ENCODE measurements at places on chromosomes 2 and 18.

DNA sequence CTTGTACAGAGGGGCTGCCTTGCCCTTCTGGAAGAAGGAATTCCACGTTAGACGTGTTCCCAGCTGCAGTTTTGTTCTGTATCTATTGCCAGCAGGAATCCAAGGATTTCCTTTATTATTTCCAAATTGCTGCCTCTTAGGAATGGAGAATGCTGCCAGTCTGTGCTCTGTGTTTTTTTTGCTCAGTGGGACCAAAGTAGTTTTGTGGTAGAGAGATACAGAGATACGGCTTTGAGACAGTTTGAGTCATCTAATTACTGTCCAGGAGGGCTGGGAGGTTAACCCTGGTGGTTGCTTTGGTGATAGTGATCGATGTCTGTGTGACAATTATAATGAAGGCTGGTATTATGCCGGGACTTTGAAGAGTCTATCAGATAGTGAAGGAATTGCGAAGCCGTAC is 26.3 kb downstream of the ASAP2 start:
- H3K4me1 ChIP-seq = peaks cover 5% of the 10 kb centered on the region
- H3K36me3 ChIP-seq = no peaks in the 10 kb centered on the region
- H3K27me3 ChIP-seq = no peaks in the 10 kb centered on the region
- no peak overlapping the region for H3K4me3 ChIP-seq

DNA sequence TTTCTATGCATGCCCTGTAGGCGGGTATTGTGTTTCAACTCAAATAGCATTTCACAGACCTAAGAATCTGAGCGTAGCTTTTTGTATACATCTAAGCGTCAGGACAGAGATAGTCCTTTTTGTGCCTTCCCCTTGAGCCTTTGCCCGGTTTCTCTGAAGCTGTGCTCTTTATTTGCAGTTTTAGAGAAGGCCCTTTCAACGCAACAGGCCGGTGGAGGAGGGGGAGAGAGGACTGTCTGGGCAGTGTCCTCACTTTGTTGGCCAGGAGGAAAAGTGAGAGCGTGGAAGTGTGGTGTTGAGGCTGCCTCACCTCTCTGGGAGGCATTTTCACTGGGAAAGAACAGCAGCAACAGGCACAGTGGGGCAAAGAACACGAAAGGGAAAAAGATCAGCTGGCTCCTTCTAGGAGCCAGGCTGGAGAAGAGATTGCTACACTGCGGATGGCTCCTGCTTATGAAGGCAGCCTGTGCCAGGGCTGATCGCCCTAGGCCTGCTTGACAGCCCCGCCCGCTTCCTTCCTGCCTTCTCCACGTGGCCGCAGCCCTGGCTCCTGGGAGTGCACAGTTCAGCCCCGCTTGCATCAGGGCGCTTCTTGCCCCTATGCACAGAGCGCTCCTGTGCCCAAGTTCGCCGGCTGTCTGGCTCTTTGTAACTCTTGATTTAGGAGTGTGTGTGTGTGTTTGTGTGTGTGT is 195.6 kb upstream of the POU3F3 start:
- DNase-seq = peak; percentile 74
- no peak overlapping the region for H3K27ac ChIP-seq
- peaks cover 10% of the 10 kb centered on the region for H3K4me1 ChIP-seq
- no peak overlapping the region for H3K4me3 ChIP-seq

DNA sequence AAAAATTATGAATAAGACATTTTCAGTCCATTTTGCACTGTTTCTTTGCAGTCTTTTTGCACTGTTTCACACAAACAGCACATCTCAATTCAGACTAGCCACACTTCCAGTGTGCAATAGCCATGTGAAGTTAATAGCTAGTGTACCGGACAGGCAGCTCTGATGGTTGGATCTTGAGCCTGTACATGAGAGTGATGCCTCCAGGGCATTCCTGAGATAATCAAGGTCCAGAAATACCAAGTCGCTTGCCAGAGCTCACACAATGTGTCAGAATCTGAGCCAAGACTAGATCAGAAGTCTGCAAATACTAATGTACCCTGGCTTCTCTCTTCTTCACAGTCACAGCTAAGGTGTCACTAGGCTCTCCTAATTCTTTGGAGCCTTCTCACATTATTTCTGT is 180.2 kb downstream of the OSR1 start:
- no peak for DNase-seq
- H3K4me1 ChIP-seq = no peaks in the 10 kb centered on the region
- no peak overlapping the region for H3K4me3 ChIP-seq
- H3K27me3 ChIP-seq = no peaks in the 10 kb centered on the region

DNA sequence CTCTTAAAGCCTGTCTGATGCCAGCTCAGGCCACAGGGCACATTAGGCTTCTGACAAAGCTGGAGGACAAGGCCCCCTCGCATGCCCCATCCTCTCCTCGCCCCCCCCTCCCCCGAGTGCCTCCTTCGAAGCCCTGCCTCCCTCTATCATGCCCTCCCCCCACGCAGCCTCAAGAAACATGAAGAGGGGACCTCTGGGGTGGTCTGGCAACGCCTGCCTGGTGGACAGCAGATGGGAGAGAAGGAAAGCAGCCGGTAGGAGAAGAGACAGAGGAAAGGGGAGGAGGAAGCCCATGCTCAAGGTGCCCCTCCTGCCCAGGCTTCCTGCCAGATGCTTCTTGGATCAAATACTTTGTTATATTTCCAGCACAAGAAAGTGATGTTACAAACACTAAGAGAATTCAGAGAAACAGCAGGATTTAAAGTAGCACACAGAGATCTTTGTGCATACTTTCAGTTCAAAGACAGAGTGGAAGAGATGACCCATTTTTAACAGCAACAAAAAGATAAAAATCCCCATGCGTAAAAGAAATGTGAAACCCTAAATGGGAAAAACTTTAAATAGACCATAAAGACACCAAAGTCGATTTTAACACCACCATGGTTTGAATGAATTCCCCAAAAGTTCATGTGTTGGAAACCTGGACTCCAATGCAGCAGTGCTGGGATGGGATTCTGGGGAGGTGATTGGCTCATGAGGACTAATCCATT is 19.0 kb downstream of the BOK start:
- no peaks in the 10 kb centered on the region for H3K4me1 ChIP-seq
- DNase-seq = no peak
- H3K4me3 ChIP-seq = no peak overlapping the region
- no peak overlapping the region for H3K27ac ChIP-seq
- H3K27me3 ChIP-seq = no peaks in the 10 kb centered on the region

GRCh38 chr2:40428439-40428838 is 23.5 kb downstream of the SLC8A1 start:
- H3K4me3 ChIP-seq = no peak overlapping the region
- no peak overlapping the region for H3K27ac ChIP-seq
- H3K36me3 ChIP-seq = no peaks in the 10 kb centered on the region
- DNase-seq = no peak
- H3K27me3 ChIP-seq = no peaks in the 10 kb centered on the region

GRCh38 chr2:165149439-165149838 is 54.4 kb downstream of the SCN3A start:
- H3K27me3 ChIP-seq = no peaks in the 10 kb centered on the region
- no peak overlapping the region for H3K27ac ChIP-seq

DNA sequence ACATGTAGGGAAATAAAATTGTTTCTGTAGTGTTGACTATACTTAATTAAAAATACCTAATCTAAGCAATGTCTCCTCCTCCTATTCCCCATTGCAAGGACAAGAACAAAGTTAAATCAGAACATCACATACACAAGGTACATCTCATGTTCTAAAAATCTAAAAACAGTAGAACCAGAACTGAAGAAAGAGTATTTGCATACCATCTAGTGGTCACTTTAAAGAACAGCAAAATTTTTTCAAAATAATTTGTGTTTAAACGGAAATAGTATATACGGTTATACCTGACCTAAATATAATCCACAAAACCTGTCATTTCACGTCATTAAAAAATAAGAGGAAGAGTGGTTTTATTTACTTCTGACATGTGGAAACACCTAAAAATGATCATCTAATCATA is 294.3 kb upstream of the KCNH7 start:
- no peak overlapping the region for H3K4me3 ChIP-seq
- no peak overlapping the region for H3K27ac ChIP-seq
- H3K36me3 ChIP-seq = no peaks in the 10 kb centered on the region
- H3K4me1 ChIP-seq = no peaks in the 10 kb centered on the region
- no peak for DNase-seq
- no peaks in the 10 kb centered on the region for H3K27me3 ChIP-seq

DNA sequence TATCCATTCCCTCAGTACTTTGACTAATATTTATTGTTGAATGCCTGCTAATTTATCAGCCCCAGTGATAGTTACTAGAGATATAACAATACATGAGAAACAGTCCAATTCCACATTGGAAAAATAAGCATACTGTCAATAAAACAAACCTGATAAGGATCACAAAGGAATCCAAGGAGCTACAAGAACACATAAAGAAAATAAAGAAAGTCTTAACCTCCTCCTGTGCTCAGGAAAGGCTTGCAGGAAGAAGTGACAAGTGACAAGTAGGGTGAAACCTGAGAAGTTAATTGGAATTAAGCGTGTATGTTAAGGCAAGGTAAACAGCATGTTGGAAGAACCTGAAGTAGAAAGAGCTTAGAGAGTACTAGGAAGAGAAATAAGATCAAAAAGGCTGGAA is 20.3 kb upstream of the ASNSD1 start:
- H3K36me3 ChIP-seq = no peaks in the 10 kb centered on the region
- H3K27ac ChIP-seq = no peak overlapping the region
- no peaks in the 10 kb centered on the region for H3K27me3 ChIP-seq
- H3K4me3 ChIP-seq = no peak overlapping the region

- no peak overlapping the region for H3K27ac ChIP-seq
- H3K4me1 ChIP-seq = peaks cover 12% of the 10 kb centered on the region
- H3K36me3 ChIP-seq = no peaks in the 10 kb centered on the region
- no peak overlapping the region for H3K4me3 ChIP-seq
- no peak for DNase-seq
- H3K27me3 ChIP-seq = no peaks in the 10 kb centered on the region
These were observed 7.5 kb downstream of the LCLAT1 start for GRCh38 chr2:30454571-30454970.

DNA sequence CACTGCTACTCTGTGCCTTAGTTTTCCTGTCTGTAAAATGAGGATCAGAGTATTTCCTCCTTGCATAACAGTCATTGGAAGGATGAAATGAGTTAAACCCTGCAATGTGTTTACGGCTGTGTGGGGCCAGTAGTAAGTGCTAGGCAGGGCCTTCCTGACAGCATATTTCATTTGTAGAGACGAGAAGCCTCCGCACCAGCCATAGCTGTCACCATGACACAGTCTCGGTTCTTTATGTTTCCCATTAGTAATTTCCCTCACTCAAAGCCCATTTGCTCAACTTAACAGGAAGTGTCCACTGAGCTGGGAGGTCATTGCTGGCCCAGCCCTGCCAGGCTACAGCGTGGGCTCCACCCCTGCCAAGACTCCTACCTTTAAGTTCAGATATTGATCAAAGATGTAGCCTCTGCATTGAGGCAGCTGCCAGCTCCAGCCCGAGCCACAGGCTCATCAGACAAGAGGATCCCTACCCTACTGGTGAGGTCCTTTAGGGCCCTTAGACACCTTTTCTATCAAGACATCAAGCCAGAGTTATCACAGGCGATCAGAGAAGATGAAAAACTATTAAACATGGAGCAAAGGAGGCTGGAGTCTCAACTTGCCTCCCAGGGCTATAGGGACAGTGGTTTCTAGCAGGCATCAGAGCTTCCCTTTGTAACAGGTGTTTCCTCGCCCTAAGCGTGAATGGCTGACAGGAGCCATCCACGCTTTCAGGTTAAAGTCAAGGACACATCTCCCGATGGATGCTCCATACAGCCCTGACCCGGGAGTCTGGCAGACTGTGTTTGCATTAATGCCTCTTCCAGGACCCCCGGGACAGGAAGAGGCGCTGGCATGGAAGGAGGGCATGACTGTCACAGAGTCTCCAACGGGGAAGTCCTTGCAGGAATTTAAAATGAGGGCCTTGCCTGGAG is 251.7 kb downstream of the NDUFA10 start:
- H3K36me3 ChIP-seq = no peaks in the 10 kb centered on the region
- no peaks in the 10 kb centered on the region for H3K27me3 ChIP-seq
- H3K4me3 ChIP-seq = no peak overlapping the region
- H3K27ac ChIP-seq = no peak overlapping the region
- H3K4me1 ChIP-seq = no peaks in the 10 kb centered on the region

DNA sequence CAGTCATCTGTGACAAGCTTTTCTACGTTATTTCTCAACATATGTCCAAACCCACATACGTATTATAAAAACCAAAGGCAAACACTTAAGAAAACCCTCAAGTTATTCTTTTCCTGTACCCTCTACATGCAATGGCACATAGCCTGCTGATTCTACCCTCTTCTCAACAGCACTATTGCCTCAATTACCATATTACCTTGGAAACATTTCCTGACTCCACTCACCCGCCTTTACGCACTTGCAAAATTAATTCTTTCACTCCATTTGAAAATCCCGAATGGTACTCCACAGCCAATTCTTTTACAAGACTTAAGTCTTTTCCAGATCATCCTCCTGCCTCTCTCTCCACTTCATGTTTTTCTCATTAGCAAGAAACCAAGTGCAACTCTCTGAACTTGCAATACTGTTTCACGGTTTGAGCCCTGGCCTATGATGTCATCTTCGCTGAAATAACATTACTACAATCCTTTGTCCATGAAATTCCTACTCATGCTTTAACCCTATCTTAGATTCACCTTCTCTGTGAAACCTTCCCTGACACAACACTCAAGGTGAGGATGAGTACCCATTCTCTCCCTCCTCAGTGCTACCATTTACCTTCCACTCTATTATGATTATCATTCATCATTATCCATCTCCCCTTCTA is 29.0 kb downstream of the SESTD1 start:
- H3K4me1 ChIP-seq = peaks cover 5% of the 10 kb centered on the region
- H3K27me3 ChIP-seq = no peaks in the 10 kb centered on the region
- H3K27ac ChIP-seq = no peak overlapping the region
- H3K4me3 ChIP-seq = no peak overlapping the region
- no peak for DNase-seq

- H3K4me3 ChIP-seq = no peak overlapping the region
- no peaks in the 10 kb centered on the region for H3K36me3 ChIP-seq
- H3K27ac ChIP-seq = no peak overlapping the region
- no peak for DNase-seq
- H3K4me1 ChIP-seq = no peaks in the 10 kb centered on the region
These were observed 109.9 kb upstream of the PTPRM start for GRCh38 chr18:7457262-7457661.

DNA sequence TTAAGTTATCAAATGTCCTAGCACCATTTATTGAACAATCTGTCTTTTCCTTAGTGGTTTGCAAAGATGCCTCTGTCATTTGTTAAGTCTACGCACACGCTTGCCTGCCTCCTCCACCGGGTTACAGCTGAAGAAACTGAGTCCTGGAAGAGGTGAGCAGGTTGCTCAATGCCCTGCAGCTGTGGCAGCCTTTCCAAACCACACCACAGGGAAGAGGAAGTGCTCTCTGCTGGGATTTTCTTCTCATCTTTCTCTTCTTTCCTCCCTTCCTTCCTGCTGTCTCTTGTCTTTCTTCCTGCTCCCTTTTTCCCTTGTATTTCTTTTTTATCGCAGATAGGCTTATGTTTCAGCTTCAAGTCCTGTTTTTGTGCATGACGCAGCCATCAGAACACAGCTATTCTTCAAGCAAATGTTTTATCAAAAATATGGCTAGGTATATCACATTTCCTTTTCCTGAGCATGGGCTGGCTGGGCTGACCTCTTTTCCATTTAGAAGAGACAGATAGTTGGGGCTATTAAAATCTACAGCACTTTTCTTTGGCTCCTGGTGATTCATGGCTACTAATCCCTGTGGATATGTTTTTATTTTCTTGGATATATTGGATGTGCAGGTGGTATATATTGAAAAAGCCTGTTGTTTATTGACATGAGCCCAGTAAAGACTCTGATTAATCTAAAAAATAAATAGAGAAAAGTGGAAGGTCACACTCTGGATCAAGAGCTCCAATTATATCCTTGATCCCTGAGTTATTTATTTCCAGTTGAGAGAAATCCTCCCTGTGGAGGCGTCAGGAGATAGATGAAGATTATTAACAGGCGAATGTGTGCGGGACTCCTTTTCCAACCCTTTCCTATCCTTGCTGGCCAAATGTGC is 214.6 kb downstream of the TSN start:
- no peaks in the 10 kb centered on the region for H3K27me3 ChIP-seq
- 0 out of 2 replicates have a peak, but pooled peaks cover 1% of the 10 kb centered on the region for H3K4me1 ChIP-seq
- H3K27ac ChIP-seq = no peak overlapping the region
- H3K36me3 ChIP-seq = no peaks in the 10 kb centered on the region
- DNase-seq = no peak

Data from H1 (cell line).